ENCODE measurements at places on chromosomes 7 and 10.

- no peak for DNase-seq
These were observed 906.7 kb downstream of the DNAJB9 start for GRCh38 chr7:109476409-109476808.

GRCh38 chr7:155987681-155988235, 175.5 kb upstream of the SHH start:
- DNase-seq = no peak

- DNase-seq = no peak
These were observed 323.7 kb upstream of the IGFBP3 start for GRCh38 chr7:46244757-46245156.

GRCh38 chr10:76939933-76940468, 697.6 kb downstream of the KCNMA1 start:
- no peak for DNase-seq

GRCh38 chr10:90846746-90847145, 11.1 kb downstream of the HTR7 start:
- no peak for DNase-seq

DNA sequence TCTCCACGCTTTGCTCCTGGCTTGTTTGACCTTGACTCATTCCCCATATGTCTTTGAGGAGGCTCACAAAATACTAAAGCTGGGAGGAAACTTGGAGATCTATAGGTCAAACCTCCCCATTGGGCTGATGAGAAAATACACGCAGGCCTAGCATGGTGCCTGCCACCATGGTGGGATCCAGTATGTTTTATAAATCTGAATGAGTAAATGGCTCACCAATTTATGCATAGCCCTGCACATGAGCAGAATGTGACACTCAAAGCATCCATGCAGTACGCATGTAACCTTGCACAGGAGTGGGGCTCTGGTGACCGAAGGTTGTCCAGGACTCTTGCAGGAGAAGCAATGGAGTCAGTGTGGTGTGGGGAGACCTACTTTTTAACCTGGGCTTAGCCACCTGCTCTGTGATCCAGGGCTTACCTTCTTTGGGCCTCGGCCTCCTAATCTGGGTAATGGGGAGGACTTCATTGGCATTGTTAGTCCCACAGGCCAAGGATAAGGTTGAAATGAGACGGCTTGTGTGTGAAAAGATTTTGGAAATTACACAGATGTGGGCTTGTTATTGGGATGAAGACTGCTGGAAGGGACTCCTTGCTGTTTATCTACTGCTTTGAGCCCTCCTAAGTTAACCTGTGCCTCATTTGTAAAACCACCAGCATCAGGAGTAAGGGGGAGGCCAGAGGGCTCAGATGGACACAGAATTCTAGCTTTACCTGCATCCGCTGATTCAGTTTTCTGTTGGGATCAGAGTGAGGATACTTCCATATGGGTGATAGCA, 58.4 kb downstream of the ADCYAP1R1 start:
- no peak for DNase-seq

DNA sequence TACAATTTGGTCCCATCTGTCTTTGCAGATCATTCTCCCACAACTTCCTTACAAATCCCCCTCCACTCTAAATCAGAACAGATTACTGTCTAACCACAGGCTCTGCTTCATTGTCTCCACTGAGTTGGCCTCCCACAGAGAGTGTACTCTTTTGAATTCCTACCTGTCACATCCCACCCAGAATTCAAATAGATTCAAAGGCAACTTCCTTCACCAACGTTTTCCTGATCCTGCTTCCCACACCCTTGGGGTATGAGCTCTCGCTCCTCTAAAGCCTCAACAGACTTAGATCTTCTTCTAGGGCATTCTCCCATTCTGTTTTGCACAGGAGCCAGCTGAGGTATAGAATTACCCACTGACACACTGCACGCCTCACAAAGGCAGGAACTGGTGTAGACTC, 197.8 kb upstream of the CDCA7L start:
- DNase-seq = no peak

DNA sequence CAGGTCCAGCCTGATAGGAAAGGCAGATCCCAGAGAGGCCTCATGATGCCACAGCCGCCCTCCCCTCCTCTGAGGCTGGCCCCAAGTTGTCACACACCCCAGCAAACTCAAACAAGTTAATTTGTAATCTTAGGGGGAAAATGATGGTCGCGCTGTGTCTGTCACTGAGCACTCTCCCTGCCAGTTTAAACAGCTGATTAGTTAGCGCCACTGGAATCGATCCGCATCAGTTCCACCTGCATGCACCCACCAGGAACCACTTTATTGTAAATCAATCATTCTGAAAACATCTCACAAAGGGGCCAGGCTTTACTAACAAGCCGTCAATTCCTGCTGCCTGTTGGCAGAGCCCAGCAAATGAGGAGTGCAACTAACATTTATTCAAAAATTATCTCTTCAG, 870.9 kb downstream of the KCNMA1 start:
- no peak for DNase-seq

GRCh38 chr7:21429786-21430574, 2.1 kb downstream of the SP4 start:
- no peak for DNase-seq

- DNase-seq = no peak
These were observed 870 bp downstream of the GNA12 start for GRCh38 chr7:2843191-2843685.

Measured in GM06990 (cell line).